Right forelimb (tissue), 1 donor: ENCODE measurements at places on chromosomes 11 and 22.

DNA sequence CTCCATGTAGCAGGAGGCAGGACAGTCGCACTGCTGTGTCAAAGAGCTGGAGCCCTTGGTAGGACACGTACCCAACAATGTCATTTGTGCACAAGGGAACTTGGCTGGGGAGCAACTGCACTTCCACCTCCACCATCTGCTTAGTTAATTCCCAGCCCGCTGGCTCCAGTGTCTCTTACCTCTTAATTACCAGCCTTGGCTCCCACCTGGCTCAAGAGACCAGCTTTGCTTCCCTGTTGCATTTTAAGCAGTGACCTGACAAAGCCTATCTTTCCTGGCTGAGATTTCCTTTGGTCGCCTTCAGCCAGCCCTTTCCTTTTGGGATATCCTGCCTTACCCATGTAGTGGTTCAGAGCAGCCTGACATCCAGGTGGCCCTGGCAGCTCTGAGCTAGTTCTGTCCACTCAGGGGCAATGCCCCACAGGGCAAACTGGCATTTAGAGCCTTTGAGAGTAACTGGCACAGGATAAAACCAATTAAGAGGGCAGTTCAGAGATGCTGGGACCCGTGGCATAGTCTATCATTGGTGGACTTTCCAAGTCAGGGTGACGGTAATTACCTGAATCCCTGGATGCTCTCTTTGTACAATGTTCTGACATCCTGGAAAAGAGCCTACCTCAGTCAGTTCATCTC, 212.6 kb upstream of the SORL1-AS1 start:
- no peak for DNase-seq

DNA sequence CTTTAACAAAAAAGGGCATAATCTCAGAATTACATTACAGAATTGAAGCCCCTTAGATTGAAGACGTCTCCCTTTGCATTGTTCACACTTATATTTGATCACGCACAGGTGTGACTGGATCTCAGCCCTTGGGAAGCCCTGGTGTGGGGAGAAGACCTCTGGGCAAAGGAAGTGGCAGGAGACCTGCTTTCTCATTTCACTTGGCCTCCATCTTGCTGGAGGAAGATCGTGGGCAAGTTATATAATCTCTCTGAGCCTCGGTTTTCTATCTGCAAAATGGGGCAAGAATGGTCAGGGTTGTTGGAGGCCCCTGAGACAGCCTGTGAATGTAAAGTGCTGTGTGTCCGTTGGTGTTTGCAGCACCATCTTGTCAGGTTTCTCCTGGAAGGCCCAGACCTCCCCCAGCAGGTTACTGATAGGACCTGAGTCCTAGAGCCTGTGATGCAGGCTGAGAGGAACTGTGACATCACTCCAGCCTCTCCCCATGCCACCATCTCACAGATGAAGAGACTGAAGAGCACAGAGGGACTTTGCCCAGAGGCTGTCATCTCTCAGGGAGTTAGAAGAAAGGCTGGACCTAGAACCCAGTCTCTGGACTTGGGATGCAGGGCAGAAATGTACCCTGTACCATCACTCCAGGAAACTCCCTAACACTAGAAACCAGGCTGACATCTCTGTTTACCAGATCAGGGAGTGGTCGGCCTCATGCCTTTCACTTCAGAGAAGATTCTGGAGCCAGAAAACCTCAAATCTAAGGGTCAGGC, 1.1 kb upstream of the APOA1 start:
- no peak for DNase-seq

DNA sequence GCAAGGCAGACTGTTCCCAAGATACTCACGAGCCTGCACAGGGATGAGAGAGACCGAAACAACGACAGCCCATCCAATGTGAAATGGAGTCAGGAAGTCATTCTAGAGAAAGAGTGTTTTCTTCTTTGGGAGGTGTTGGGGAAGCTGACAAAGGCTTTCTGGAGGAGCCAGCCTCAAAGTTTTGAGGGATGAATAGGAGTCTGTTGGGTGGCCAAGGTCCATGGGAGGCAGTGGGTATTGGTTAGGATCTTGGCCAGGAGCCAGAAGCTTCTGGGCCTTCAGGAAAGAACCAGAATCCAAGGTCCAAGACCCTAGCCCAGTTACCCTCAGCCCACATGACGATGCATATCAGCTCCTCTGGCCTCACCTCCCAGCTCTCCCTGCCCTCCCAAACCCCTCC, 59.9 kb upstream of the SHISAL1 start:
- DNase-seq: peak; percentile 36

GRCh38 chr11:126992804-126993111, 7.8 kb downstream of the KIRREL3 start:
- no peak for DNase-seq
